ENCODE measurements at places on chromosomes 5 and 9.

GRCh38 chr5:64834037-64834436 lies 65.3 kb downstream of the CWC27 start:
- no peak for DNase-seq

DNA sequence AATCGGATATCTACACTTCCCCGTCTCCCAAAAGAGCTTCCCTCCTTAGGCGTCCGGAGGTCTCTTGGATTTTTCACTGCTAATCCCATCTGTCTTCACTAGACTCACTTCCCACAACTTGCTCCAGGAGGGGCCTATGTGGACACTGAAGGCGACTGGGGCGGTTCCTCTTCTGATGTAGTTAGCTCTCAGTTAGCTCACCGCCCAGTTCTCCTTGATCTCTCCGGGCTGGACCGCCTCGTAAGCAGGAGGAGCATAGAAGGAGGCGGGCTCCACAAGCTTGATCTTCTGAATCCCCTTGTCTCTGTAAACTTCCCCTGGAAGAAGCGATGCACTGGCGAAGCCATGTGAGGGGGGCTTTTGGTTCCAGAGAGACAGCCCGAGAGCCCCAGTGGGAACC lies 112.0 kb upstream of the SELENOP start:
- no peak for DNase-seq

- no peak for DNase-seq
These were observed 7.5 kb downstream of the ZNF366 start for GRCh38 chr5:72499730-72500129.

- no peak for DNase-seq
These were observed 258.0 kb downstream of the NR3C1 start for GRCh38 chr5:143145243-143146160.
